NCI-H2227 treated with DMSO at 0.1 percent for 48 hours (cell line): ENCODE measurements at places on chromosomes 2 and 18.

- DNase-seq = no peak
Observed at GRCh38 chr2:67873916-67874315, 188.9 kb downstream of the C1D start.

- no peak for DNase-seq
Observed at GRCh38 chr2:1968209-1968987, 224.1 kb upstream of the PXDN start.

DNA sequence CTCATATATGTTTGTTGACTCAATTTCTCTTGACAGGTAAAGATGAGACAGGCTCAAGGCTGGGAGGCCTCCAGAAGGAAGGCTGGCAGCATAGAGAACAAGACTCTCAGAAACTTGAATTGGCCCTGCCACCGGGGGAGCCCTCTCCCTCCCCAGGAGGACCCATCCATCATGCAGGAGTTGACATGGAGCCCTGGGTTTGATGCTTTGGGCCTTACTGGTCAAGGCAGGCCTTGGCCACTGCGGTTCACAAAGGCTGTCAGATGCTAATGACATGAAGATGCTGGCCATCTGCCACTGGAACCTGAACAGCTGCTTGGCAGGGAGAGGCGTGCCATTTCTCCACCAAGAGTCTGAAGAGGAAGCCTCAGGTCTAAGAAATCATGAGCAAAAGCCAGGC is 193.6 kb downstream of the MTCL1 start:
- DNase-seq = no peak

- DNase-seq = no peak
Observed at GRCh38 chr18:8217051-8217564, 392.1 kb upstream of the RAB12 start.

DNA sequence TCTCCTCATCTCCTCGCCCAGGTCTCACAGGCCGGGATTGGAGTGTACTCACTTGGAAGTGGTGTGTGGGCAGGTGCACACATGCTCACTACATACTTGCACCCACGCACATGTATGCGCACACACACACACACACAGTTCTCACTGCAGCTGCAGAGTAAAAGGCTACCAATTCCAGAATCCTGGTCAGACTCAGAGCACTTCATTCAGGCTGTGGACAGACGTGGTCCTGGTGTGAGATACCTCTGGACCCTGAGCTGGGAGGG is 19.4 kb downstream of the CELF4 start:
- no peak for DNase-seq

DNA sequence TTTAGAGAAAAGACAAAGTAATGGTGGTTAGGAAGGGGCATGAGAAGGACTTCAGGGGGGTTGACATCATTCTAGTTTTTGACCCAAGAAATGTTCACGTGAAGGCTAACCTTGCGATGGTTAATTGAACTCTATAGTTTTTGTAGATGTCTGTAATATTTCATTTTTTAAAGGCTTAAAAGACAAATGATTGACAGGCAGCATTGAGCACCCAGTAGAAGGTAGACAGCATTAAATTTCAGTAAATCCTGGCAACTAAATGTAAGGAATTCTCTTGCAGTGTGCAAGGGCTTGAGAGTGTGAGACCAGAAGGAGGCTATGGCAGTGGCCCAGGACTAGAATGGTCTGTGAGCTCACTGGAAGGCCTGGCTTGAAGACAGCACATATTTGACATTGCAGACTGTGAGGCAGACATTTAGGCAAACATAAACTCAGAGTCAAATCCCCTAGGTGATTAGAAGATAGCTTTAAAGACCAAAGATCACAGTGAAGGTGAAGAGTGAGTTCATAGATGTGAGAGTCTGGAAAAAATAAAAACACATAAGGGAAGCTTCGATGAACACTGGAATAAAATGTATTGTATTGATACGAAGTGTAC is 100.1 kb upstream of the MAP4K4 start:
- no peak for DNase-seq

DNA sequence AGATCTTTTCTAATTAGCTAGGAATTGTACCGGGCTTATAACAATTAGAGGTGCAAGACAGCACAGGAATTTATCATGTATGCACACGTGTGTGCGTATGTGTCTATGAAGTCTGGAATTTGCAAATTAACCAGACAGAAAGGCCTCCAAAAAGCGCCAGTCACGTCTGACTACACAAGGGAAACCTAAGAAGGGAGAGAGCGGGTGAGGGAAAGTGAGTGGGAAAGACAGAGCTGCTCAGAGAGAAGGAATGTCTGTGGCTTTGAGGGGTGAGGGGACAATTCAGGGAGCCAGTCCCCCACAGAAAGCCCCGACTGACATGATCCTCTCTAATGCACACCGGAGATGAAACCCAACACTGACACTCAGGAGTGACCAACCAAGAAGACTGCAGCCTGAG is 197.7 kb upstream of the SH3BP4 start:
- no peak for DNase-seq

DNA sequence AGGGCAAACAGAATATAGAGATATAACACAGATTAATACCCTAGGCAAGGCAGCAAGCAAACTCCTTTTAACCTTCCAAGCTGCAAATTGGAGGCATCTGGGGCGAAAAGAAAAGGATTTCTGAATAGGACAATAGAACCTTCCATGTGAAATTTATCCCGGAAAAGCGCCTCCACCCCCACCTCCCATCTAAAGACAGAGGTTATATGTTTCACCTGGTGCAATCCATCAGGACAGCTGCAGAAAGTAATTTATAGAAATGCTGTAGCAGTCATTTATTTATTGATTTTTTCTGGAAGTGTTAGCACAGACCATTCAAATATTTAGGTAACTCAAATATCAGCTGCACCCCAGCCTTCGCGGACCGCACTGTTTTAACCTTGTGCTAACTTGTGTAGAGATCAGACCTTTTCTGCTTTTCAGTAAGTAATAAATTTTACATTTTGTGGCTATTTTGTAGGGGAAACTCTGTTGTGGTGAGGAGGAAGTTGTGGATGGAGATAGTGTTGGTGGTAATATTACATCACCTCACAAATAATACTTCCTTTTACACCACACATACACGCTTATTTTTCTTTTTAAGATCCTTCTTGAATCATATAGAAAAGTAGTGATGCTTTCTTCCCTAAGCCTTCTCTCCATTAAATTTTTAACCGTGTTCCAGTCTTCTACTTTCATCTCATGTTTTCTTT is 919.3 kb upstream of the CDH2 start:
- peak; percentile 80 for DNase-seq

GRCh38 chr18:59996370-59996966 is 96.7 kb downstream of the PMAIP1 start:
- peak; percentile 55 for DNase-seq

- DNase-seq = no peak
Observed at GRCh38 chr18:13503836-13504235, 222.5 kb downstream of the FAM210A start.

- DNase-seq = no peak
Observed at GRCh38 chr2:242024751-242025355, 155.3 kb downstream of the RTP5 start.

DNA sequence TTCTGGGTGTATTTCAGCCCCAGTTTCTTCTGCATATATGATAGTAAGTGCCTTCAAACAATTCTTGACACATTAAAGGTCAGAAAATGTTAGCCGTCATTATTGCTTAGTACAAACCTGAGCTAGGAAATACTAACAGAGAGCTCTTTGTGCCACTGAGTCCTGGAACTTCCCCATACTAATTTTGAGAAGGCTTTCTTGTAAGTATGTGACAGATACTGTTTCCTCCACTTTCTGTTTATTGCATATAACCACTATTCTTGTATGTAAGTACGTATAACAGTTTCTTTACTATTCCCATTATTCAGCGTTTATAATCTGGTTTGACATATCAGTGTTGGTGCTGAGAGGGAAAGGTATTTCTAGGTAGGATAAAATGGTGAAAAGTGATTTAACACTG is 9.8 kb downstream of the PPP1CB start:
- no peak for DNase-seq

DNA sequence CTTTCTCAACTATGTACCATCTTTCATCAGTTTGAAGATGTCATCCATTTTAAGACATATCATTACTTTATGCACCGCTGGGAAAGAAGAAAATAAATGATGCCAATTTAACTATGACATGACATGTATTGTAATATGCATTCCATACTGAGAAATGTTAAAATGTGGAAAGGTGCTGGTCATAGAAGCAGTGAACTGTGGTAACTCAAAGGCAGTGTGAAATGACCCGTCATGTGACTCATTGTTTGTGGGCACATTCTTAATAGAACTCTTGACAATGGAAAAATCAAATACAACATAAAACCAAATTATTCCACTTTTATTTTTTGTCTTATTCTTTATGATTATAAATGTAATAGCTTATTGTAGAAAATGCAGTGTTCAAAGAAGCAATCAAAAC is 455.0 kb upstream of the ST6GAL2 start:
- no peak for DNase-seq

DNA sequence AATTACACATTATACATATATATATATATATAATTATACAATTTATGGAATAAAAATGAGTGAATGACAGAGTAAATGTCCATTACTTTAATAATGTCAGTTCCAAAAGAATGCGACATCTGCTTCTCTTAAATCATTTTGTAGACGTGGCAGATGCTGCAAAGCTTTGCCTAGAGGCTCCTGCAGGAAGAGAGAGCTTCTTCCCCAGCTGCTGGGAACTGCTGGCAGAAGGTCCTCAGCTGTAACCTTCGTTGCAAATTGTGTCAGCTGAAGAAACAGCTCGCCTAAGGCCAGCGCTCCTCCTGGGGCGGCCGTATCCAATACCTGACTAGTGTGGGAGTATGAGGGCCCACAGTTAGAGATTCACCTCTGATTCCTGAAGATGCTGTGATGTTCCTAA is 9.6 kb upstream of the THNSL2 start:
- no peak for DNase-seq

DNA sequence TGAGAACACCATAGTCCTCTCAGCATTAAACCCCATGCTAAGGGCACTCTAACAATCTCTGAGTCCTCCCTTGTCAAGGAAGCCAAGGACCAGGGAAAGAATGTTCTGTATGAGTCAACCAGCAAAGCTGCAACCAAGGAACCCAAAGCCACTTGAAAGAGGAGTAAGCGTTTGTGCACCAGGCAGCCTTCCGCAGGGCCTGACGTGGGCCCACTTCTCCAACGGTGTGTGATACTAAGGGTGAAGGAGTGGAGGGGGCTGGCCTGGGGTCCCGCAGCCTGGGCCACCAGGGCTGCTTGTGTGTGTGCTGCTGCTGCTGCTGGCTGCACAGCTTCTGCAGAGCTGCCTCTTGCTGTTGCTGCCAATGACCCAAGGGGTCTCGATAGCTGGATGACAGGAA is 30.1 kb upstream of the GALNT14 start:
- no peak for DNase-seq

DNA sequence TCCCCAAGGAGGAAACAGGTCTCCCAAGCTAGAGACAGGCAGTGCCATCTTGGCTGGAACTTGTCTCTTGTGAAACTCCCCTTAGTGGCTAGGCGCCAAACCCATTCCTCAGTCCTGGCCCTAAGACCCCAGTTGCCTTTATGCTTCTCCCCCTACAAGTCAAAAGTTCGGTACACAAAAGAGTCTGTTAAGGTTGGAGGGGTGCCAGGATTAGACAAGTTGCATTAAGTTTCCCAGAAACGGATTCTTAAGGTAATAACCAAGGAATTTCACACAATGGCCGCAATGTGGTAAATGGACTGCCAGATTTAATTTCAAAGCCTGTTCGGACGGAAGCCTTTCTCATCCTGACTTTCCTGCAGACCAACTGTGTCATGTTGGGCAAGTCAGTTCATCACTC is 80.7 kb downstream of the CCBE1 start:
- DNase-seq = no peak

DNA sequence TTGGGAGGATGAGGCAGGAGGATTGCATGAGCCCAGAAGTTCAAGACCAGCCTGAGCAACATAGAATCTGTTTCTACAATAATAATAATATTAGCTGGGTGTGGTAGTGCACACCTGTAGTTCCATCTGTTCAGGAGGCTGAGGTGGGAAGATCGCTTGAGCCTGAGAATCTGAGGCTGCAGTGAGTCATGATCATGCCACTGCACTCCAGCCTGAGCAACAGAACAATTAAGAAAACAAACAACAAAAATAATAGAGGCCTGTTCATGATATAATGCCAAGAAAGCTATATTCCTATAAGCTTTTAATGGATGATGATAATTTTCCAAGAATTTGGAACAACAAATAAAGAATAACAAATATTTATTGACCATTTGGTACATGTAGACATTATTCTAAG is 6.9 kb upstream of the CCBE1 start:
- DNase-seq = no peak

DNA sequence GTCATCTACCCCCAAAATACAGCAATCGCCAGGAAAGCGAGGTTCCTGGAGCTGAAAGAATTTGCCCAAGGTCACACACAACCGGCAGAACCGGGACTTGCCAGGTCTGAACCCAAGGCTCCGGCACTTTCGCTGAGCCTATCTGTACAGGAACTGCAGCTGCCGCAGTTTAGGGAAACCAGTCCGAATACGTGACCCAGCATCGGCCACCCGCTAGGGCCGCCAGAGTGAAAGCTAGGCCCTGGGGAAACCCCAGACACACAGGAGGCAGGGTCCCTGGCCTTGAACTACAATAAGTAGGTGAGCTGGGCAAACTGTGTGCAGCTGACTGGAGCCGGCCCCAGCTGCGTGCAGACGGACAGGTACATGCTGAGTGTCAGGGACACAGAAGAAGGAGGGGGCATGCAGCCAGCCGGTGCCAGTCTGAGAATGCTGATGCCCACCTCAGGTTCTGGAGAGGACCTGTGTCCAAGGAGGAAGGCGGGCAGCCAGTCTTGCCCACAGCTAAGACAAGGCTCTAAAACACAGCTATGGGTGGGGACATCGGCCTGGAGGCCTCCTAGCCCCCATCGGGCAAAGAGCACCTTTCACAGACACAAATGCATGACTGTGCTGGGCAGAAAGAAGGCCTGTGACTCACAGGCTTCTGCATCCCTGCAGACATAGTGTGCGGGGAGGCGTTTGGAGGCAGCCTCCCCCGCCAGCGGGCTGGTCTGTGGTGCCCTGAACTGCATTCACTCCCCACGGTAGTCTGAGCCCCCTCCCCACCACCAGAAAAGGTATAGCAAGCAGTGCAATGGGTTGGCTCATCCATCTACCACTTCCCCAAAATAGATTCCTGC is 107.4 kb upstream of the ID2 start:
- DNase-seq = no peak

GRCh38 chr2:181052523-181052891 is 72.1 kb downstream of the UBE2E3 start:
- DNase-seq = no peak
